Endothelial cell (in vitro differentiated cells): ENCODE measurements at places on chromosomes 13 and 19.

DNA sequence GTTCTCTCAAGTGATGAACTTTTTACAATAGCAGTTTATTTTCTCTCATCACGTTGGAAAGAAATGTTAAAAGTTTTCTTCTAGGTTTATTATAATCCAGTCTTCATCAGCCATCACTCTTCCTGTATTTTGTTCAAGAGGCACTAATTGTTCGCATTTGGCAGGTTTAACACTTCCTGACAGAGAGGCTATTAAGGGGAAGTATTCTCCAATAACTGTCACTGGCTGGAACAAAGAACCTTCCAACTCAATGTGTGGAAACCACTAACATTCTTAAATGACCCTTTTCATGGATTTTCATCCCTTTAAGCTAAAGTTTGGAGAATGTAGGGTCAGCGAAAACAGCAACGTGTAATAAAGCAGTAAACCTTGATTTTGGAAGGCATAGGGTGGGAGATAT lies 145.1 kb downstream of the PCCA start:
- DNase-seq, result no peak

- no peak for DNase-seq
Measured at GRCh38 chr19:1673645-1674292, 21.4 kb upstream of the TCF3 start.

DNA sequence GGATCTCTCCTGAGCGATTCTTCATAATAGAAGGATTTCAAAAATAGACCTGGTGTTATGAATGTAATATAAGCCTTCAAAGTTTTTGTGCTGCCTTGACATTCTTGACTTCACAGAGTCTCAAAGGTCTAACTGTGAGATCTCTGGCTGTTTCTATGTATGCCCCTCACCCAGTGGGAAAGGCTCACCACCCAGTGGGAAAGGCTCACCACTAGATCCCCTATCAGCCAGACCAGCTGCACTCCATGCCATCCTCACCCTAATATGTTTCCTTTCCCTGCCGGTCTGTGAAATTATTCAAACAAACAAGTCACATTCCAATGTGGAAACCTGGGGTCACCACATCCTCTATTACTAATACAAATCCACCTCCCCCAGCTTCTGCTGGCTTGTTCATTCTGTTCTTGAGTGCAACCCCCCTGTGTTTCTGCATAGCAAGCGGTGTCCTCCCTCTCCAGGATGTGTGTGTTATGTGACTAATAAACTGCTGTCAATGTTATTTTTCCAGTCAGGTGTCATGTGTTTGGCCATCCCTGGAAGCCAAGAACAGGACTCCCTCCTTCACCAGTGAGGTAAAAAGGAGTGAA lies 13.8 kb upstream of the SLITRK1 start:
- DNase-seq, result no peak

DNA sequence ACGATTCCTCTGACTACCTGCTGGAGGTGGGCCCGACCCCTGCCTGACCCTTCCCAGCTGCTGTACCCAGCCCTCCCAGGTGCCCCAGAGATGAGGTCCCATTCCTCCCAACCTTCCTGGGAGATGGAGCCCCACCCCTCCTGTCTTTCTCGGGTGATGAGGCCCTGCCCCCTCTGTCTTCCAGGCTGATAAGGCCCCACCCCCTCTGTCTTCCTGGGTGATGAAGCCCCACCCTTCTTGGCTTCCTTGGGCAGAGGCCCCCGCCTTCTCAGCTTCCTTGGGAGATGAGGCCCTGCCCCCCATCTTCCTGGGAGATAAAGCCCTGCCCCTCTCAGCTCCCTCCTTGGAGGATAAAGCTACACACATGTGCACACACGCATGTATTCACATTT lies 47.9 kb downstream of the CERS4 start:
- DNase-seq, result no peak

DNA sequence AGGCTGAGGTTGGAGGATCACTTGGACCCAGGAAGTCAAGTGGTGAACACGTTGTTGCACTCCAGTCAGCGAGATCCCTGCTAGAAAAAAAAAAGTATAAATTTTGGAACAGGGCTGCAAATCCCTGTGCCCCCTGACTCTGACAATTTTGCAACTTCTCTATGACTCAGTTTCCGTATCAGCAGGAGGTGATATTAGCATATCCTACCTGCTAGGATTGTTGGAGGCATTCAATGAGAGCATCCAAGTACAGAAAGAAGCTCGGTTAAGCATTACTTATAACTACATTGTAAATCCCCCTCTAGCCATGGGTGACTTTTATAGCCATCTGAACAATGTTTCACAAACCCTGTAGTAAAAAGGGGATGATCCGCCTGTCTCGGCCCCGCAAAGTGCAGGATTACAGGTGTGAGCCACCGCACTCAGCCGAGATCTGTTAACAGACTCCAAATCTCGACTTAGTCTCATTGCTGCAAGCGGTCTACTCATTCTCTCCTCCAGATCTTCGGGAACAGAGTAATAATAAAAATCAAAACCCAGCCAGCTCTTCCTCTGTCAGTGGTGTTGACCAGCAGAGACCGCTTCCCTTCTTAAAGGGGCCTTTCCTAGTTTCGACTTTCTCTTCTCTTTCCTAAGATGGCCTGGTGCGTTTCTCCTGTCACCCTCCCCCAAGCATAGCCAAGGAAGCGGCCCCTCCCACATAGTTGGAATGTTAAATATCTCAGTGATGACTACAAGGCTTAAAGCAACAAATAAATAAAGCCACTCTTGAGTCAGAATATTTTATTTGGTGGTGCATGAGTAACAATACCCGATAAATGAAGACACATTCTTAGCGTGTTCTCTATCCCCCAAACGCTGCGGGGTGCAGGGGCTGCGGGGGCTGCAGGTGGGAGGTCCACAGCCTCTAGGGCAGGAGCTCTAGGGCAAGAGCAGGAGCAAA lies 10.3 kb upstream of the BICRA start:
- DNase-seq, result no peak

- no peak for DNase-seq
Measured at GRCh38 chr13:73608711-73609485, 525.3 kb downstream of the KLF12 start.
